ENCODE measurements at places on chromosomes 13 and 19.

DNA sequence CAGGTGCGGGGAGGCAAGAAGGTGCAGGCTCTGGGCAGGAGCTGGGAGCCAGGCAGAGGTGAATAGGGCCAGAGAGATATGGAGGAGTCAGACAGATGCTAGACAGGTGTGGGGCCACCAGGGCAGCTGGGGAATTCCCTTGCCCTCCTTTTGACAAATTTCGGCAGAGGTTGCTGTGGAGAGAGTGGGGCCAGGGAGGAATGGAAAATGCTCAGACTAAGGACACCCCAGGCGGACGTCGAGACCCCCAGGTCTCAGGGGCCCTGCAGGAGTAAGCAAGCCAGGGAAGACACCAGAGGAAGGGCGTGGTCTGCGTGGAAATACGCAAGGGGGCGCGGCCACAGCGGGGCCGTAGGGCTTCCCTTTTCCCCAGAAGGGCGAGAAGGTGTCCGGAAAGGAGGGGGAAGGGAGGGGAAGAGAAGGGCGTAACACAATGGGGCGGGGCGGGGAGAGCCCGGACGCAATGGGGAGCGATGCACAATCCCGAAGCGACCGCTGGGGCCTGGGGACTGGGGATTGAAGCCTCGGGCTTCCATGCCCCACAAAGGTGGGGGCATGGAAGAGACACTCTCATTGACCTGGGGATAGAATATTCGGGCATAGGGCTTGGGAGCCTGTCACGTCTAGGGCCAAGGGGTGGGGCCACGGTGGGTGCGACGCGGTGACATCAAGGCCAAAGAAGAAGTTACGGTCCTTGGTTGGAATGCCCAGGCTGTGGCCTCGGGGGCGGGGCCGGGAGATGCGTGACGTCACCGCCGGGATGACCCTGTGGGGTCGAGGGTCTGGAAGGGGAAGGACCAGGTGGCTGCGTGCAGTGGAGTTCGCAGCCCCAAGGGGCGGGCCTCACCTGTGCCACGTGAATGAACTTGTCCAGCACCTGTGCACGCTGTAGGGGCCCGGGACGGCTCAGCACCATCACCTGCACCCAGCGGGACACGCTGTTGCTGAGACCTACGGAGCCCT is 8.2 kb downstream of the RASGRP4 start:
- peak; percentile 69 for ATAC-seq

GRCh38 chr19:5141850-5142724 is 173.2 kb downstream of the KDM4B start:
- no peak for ATAC-seq

DNA sequence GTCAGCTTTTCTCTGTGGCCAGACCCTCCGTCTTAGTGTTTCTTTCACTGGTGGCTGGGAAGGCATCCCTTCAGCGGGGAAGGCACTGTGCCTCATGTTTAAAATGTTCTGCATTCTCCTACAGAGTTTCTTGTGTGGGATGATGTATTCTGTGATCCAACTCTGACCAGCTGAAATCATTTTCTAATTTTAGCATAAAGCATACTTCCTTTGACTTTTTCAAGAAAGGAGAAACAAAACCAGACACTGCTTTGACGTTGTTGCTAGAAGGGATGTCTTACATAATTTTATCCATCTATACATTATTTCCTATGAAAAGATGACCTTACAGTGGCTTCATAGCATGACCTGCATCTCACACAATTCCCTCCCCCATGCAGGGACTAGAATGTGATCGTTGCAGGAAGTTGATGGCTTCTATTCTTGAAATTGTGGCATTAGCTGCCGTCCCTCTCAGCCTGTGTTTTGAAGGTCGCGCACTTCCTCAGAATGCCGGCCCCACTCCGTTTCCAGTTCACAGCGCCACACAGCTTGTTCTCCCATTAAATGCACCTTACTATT is 38.6 kb upstream of the TEX29 start:
- no peak for ATAC-seq

- peak; percentile 56 for ATAC-seq
These were observed 4.6 kb upstream of the ITGBL1 start for GRCh38 chr13:101447852-101448251.

DNA sequence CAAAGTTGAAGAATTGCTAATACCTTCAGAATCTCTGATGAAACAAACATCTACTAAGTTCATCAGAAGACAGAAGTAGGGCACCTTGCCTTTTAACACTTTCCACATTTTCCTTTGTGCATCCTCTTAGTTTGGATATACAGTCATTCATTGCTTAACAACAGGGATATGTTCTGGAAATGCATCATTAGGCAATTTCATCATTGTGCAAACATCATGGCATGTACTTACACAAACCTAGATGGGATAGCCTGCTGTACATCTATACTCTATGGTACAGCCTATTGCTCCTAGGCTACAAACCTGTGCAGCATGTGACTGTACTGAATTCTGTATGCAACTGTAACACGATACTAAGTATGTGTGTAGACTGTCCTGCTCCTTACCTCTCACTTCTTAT is 169.8 kb downstream of the SUCLA2 start:
- ATAC-seq = no peak

- no peak for ATAC-seq
These were observed 47.9 kb downstream of the RUBCNL start for GRCh38 chr13:46339035-46339666.

DNA sequence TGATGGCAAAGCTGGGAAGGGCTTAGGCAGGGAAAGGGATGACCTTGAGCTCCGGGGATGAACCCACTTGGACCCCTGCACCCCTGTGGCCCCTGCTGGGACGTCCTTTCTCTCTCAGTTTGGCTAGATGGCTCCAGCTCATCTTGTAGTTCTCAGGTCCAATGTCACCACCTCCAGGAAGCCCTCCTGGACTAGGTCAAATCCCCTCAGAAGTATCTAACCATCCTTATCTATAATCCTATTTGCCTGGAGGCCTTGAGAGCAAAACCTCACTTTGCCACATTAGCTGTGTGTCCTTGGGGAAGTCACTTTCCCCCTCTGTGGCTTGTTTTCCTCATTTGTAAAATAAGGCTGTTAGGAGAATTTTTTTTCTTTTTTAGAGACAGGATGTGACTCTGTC is 42.7 kb upstream of the NFIC start:
- ATAC-seq = no peak

DNA sequence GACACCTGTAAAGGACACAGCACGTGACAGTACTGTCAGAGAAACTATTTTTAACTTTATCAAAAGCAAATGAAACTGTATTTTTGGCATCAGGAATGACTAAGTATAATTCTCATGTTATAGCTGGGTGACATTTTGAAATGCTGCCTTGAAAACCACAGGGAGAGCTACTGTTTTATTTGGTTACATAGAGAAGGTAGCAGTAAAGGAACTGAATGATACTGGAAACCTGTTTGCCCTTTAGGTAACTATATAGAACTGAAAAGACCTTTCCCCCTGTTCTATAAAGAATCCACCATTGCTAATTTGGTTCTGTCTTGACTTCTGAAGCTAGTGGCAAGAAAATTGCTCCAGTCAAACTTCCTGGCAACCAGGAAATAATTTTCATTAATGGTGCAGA is 39.1 kb downstream of the MIPEP start:
- no peak for ATAC-seq

DNA sequence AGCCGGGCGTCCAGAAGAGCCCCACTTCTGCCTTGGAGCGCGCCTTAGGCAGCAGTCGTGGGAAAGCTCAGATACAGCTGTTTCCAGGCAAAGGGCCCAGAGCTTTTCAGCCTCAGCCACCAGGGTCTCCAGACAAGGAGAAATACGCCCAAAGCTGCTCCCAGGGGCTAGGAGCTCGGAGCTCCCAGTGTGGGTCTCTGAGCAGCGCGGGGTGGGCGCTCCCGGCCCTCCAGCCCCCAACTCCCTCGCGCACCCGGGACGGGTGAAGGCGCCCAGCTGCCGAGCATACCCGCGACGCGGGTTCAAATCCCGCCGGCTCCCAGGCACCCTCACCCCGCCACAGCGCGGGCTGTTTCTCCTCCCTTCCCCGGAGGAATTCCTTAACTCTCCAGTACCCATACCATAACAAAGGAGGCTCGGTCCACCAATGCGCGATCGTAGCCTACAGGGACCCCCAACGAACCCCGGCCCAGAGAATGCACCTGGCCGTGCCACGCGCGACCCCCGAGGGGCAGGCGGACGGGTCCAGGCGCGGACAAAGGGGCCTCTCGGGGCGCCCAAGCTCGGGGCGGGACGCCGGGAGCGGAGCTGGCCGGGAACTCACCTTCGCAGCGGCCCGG is 507 bp downstream of the COL4A1 start:
- peak; percentile 3 for ATAC-seq

GRCh38 chr13:95756072-95756471 is 79.1 kb downstream of the DNAJC3 start:
- ATAC-seq = no peak

DNA sequence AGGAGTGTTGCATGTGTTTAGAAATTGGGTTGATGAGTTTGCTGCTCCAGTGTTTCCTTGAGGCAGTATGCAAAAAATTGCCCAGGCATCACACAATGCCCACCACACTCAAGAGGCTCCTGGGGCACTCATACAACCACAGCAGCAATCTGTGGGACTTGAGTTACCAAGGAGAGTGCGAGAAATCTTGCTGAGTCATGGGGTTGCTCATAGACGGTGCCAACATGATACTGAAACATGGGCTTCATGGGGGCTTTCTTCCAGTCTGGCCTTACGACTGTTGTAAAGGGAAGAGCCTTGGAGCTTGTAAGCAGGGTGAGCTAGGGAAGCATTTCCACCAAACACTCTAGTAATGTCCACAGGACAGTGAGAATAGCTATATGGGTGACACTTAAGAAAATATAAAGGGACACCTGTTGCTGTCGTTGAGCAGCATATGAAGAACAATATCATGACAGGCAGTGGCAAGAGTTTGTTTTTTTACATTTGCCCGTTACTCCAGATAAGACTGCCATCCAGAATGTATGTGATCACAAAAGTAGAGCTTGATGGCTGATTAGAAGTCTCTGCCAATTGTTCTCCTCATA is 1237.4 kb downstream of the UQCRFS1 start:
- no peak for ATAC-seq

DNA sequence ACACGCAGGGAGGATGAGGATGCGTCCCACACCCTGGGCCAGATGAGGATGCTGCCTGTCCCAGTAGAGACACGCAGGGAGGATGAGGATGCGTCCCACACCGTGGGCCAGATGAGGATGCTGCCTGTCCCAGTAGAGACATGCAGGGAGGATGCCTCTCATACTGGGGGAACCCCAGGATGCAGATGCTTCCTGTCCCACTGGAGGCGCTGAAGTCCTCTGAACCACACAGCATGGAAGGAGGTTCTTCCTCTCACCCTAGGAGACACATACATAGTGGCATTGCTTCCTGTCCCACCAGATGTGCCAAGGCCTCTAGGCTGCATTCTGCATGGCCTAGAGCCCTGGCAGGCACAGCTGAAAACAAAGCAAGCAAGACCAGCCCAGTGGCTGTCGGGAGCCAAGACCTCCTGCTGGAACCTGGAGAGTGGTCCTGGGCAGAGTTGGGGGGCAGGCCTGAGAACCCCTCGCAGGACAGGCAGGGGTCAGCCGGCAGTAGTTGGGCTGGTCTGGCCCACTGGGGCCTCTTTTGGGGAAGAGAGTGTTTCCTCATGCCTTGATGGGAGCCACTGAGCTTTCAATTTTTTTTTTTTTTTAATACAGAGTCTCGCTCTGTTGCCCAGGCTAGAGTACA is 4.3 kb downstream of the HPN start:
- ATAC-seq = peak; percentile 61

DNA sequence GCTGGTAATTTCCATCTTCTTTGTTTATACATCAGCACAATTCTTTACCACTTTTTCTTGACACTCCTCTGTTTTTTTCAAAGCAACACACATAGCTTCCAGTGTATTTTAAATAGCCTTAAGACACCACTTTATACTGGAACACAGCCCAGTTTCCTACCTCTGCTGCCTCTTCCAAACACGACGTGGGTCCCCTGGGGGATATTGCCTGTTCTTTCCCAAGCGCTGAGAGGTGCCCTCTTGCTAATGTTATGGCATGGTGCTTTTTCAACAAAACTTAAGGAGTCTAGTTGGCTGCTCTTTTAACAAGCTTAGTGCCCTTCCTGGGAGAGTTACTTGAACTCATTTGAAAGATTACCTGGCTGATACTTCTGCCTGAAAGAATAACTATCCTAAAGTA is 112.7 kb downstream of the OLFM4 start:
- ATAC-seq = no peak

- ATAC-seq = no peak
These were observed 941.9 kb upstream of the SLC10A2 start for GRCh38 chr13:104008075-104008474.

GRCh38 chr13:74104661-74105275 is 29.4 kb downstream of the KLF12 start:
- no peak for ATAC-seq

DNA sequence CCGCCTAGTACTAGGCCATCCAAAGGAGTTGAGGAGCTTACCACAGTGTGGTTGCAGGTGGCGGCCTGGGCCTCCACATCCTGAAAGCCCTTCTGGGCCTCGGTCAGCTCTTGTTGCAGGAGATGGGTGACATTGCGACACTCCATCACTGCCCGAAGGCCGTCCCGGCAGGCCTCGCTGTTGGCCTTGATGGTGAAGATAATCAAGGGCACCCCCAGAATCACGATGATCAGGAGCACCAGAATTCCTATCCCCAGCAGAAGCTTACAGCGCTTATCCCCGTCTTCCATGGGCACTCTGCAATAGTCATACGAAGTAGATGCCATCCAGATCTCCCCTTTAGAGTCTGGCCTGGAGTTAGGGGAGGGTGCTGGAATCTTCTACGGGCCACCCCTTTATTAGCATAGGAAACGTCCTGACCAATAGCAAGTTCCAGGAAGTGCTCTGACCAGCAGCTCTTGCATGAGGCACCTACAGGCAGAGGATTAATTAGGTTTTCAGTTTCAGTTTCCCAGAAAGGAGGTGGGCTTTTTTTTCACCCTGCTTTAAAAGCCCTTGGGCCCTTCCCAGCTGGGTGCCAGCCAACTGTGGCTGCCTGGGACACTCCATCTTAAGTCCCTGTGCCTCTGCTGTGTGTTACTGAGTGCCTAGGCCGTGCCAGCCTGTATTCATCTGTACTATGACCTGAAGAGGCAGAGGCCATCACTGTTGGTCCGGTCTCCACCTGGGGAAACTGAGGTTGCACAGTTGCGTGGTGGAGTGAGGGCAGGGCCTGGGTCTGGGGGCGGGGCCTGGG is at the start of gene BST2:
BST2 (minus strand) TSS at position 381 of the 796 bp plus-strand sequence; CDS start at position 326, 55 bp downstream.
- peak; percentile 41 for ATAC-seq

DNA sequence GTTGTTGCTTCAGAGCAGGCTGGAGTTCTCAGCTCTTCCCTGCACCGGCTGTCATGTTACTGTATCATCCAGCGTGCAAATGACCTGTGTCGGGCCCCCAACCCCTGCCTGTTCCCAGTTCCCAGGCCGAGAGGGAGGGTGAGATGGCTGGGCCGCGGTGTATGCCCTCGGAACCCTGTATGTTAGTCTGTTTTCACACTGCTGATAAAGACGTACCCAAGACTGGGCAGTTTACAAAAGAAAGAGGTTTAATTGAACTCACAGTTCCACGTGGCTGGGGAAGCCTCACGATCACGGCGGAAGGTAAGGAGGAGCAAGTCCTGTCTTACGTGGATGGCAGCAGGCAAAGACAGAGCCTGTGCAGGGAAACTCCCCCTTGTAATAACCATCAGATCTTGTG is 10.9 kb downstream of the TMEM255B start:
- no peak for ATAC-seq

DNA sequence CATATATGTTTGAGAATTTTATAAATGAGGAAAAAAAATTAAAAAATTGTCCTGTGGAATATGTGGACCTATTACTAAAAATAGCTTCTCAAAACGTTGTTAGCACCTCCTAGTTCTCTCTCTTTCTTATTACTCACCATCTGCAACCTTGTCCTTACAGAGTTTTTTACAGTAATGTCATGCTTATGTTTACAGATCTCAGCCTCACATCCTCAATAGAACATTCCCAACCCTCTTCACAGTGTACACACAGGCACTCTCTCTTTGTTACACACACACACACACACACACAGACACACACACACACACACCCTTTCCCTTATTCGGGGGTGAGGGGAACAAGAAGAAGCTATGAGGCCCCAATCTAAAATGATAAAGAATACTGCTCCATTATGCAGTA is 197.7 kb downstream of the SLITRK6 start:
- no peak for ATAC-seq
